Stimulated activated CD8-positive, alpha-beta memory T cell treated with anti-CD3 and anti-CD28 coated beads, Interleukin-2, amount 100 ng/mL, for 1 hour (primary cell): ENCODE measurements at places on chromosomes 2 and 18.

- no peak for DNase-seq
These were observed at the start of gene NAT8 for GRCh38 chr2:73642338-73643018. Gene NAT8, minus strand, starts transcription at chr2:73642422. Its CDS starts 794 bp downstream, at chr2:73641628.

DNA sequence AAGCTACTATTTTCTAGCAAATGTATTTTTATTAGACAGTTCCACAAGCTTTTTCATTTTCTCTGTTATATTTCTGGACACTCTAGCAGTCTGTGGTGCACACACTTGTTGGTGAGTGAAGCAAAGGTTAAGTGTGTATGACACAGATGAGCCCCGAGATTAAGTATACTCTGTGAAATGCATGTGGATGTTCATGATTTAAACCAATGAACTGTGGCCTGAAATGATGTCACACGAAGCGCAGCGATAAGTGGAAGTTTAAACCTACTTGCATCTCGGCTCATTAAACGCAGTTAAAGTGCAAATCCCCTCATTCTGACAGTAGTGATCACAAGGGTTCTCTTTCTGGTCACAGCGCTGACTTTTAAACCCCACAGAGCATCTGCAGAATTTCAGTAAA is 1488.8 kb upstream of the NXPH2 start:
- no peak for DNase-seq

DNA sequence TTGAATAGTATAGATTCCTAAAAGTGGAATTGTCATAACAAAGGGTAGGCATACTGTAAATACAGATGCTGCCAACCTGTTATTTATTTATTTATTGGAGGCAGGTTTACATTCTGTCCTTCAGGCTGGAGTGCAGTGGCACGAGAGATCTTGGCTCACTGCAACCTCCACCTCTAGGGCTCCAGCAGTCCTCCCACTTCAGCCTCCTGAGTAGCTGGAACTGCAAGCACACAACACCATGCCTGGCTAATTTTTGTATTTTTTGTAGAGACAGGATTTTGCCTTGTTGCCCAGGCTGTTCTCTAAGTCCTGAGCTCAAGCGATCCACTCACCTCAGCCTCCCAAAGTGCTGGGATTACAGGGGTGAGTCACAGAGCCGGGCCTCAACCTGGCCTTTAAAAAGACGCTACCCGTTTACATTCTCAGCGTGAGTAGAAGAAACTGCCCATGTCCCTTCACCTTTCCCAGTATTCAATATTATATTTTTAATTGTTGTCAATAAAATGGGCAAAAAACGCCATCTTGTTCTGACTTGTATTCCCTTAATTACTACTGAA is 3.0 kb upstream of the ROCK2 start:
- DNase-seq, result no peak

- DNase-seq, result no peak
These were observed 212.5 kb downstream of the ZFP36L2 start for GRCh38 chr2:43013821-43014345.

DNA sequence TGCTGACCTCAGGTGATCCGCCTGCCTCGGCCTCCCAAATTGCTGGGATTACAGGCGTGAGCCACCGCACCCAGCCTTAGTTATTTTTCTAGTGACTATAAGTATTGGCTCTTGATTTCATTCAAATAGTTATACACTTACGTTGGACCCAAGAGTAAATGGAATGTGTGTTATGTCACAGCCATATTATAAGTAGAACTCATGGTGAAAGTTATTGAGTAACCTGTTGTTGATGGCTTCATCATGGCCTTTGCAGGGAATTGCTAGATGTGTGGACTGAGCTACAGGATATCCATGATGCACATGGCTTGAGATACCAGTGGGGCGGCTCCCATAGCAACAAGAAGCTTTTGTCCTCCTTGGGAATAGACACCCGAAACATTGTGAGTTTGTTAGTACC is 44.7 kb downstream of the AFTPH start:
- DNase-seq, result no peak

GRCh38 chr2:225584796-225585195 is 185.3 kb downstream of the NYAP2 start:
- no peak for DNase-seq

- no peak for DNase-seq
These were observed 282.0 kb upstream of the RND3 start for GRCh38 chr2:150769421-150769820.

- DNase-seq, result no peak
These were observed 55.7 kb downstream of the KCNG2 start for GRCh38 chr18:79853303-79853992.

- no peak for DNase-seq
These were observed 205.3 kb downstream of the ZFP36L2 start for GRCh38 chr2:43020990-43021669.

DNA sequence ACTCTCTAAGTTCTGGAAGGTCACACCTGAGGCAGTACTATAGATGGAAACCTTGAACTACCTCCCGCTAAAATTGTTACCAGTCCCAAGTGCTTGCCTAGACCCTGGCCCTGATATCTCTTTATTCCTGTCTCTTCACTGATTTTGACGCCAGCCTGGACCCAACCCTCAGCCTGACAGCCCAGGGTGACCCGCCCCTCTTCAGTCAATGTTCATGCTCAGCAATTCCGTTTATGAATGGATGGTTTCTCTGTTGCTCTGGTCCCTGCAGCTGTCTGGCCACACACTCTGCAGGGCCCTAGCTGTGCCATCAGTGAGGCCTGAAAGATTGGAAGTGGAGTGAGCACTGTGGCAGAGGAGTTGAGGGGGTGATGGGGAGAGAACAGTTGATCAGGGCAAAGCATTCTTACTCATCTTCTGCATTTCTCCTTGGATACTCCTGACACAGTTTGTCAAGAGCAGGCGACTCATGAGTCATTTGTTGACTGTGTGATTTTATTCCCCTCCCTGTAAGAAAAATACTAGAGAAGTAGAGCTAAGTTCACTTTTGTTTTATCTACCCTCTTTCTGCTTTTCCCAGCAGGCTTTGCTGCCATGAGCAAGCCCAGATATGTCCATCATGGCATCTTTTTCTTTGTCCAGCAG is 46.0 kb downstream of the NPAS2 start:
- DNase-seq, result no peak

- no peak for DNase-seq
These were observed 877.6 kb downstream of the SLC4A3 start for GRCh38 chr2:220504938-220505503.

- DNase-seq, result no peak
These were observed 126.9 kb upstream of the PIK3C3 start for GRCh38 chr18:41828137-41828536.

GRCh38 chr2:177799531-177799930 is 273.0 kb downstream of the PDE11A start:
- no peak for DNase-seq

- DNase-seq, result no peak
These were observed 390.2 kb upstream of the SETBP1 start for GRCh38 chr18:44290366-44290977.

DNA sequence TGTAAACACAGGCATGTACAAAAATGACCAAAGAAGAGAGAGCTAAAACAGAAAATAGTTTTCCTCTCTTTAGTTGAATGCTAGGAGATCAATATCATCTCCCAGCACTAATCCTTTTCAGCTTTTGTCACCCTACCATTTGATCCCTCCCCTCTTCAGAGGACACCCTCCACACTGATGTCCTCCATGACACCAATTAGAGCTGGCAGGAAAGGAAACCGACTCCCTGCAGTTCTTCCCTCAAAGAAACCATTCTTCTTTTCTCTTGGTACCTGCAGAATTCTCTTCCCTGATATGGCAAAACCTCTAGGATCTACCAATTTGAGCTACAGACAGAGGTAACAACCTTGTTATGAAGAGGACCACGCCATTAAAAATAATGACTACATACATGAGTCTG is 5.3 kb downstream of the EPB41L3 start:
- DNase-seq, result no peak

GRCh38 chr18:54197747-54198411 is 26.6 kb downstream of the MBD2 start:
- no peak for DNase-seq
